ENCODE measurements at places on chromosomes 1 and 21.

GRCh38 chr1:88701275-88701674, 17.2 kb downstream of the PKN2 start:
- no peak for DNase-seq

DNA sequence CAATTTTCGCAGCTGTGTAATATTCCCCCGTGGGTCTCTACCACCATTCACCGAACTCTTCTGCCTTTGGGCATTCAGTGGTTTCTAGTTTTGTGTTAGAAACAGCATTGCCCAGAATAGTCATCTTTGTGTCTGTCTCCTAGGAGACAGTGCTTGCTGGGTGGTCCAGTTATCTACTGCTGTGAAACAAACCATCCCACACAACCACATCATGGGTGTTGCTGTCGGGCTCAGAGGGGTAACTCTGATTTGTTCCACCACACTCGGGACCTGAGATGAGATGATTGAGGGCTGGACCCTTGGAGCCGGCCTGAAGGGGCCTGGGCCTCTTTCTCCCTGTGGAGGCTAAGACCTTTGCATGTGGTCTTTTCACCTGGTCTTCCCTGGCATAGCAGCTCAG, 427.2 kb upstream of the VAMP3 start:
- no peak for DNase-seq

GRCh38 chr1:230303069-230303468, 123.1 kb downstream of the PGBD5 start:
- no peak for DNase-seq

DNA sequence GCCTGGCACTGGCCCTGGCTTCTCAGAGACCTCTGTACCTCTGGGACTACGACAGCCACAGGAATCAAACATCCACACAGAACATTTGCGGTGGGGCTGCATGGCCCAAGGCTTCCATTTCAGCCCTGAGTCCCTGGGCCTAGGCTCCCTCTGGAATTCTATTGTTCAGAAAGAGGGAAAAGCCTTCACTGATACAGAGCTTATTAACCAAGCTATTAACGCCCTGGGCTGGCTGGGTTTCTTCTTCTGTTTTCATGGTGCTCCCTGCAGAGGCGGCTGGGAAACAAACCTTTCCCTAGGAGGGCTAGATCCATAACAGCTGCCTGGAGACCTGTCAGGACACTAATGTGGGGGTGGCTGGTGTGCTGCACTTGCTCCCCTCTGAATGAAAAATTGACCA, 88.2 kb downstream of the KAZN start:
- DNase-seq, result no peak

GRCh38 chr1:27934818-27935549, at the start of gene SMPDL3B:
TSS of gene SMPDL3B (plus strand) at chr1:27935000. CDS start at chr1:27935184, 184 bp downstream.
- DNase-seq, result no peak

GRCh38 chr1:84143796-84144565, at the start of gene PRKACB:
TSS of gene PRKACB (plus strand) at chr1:84144271. CDS start at chr1:84144362, 91 bp downstream.
- no peak for DNase-seq

- DNase-seq, result no peak
Measured at GRCh38 chr1:56406821-56407220, 172.5 kb downstream of the PLPP3 start.

DNA sequence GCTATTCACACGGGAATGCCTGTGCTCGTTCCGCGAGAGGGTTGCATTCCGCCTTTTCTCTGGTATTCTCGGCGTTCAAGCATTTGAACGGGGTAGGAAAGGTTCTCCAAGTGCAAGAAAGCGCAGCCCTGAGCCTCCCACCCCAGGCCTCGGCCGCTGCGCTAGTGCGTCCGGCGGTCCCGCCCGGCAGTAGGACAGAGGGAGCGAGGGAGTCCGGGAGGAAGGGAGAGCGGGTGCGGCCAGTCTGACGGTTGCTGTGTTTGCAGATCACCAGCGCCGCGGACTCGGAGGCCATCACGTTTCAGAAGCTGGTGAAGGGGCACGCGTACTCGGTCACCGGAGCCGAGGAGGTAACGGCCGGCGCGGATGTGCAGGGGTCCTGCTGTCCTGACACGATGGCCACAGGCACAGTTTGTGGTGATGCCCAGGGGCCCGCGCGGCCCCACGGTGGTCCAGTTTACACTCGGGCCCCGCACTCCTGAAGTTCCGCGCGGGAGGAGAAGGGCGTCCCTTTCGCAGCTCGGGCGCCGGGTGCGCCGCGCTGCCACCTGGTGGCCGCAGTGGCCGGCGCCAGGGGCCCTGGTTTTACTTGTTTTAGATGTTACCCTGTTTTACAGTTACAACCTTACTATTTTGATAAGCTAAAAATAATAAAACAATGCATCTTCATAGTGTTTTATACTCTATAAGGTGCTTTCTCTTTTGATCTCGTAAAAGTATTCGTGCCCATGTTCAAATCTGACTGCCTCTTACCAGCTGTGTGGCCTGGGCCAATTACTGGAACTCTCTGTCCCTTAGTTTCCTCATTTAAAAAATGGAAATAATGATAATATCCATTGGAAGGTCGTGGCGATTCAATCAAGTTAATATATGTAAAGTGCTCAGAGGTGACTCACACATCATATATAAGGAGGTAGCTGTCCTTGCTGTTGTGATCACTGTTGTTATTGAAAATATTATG, 36.7 kb downstream of the CAPN2 start:
- DNase-seq, result no peak
